ENCODE measurements at places on chromosomes 5 and 9. TPM values are rescaled to one million over a fixed set of nuclear protein-coding genes. Genes with fewer than 3 reads are reported as not detected.

CDX1 gene
- total RNA-seq, result not detected

PCDHGB7 gene
- total RNA-seq, result 5.8 TPM

ADGRD2 gene
- not detected for total RNA-seq

SLIT3 gene
- total RNA-seq, result 0.36 TPM

HDHD3 gene
- total RNA-seq, result 4.9 TPM

HSD17B4 gene
- 167 TPM for total RNA-seq

PRDM12 gene
- not detected for total RNA-seq

PCDHGC4 gene
- total RNA-seq, result 1.4 TPM

FOXE1 gene
- not detected for total RNA-seq

MARVELD2 gene
- 1.7 TPM for total RNA-seq

CATSPER3 gene
- total RNA-seq, result 0.19 TPM

STK32A gene
- 0.38 TPM for total RNA-seq

ST8SIA4 gene
- total RNA-seq, result 8.0 TPM

TSPAN17 gene
- total RNA-seq, result 41.3 TPM

SLC6A7 gene
- total RNA-seq, result not detected

CAVIN4 gene
- 2.0 TPM for total RNA-seq

CCL28 gene
- 0.38 TPM for total RNA-seq

RNF183 gene
- total RNA-seq, result not detected

FBP2 gene
- total RNA-seq, result not detected

GFPT2 gene
- 24.8 TPM for total RNA-seq

NEK6 gene
- 103 TPM for total RNA-seq

IFNA13 gene
- not detected for total RNA-seq

SLC22A4 gene
- total RNA-seq, result 3.7 TPM

CARTPT gene
- total RNA-seq, result not detected

RFESD gene
- 1.3 TPM for total RNA-seq

FBXW11 gene
- 58.6 TPM for total RNA-seq

DBH gene
- total RNA-seq, result not detected

ADAMTS13 gene
- 1.3 TPM for total RNA-seq

TMEM215 gene
- not detected for total RNA-seq

FSD1L gene
- total RNA-seq, result 3.6 TPM

IFNA21 gene
- not detected for total RNA-seq

AHRR gene
- 9.4 TPM for total RNA-seq

PLAC8L1 gene
- 0.38 TPM for total RNA-seq

DMRT1 gene
- total RNA-seq, result under 0.01 TPM

CCDC152 gene
- total RNA-seq, result 0.56 TPM

ANKRD31 gene
- total RNA-seq, result not detected

POLR3G gene
- total RNA-seq, result 14.2 TPM

CNTFR gene
- total RNA-seq, result not detected

CDC25C gene
- 6.6 TPM for total RNA-seq

SARDH gene
- total RNA-seq, result 0.27 TPM

SHISAL2B gene
- not detected for total RNA-seq
